ENCODE measurements at places on chromosomes 2 and 18.

DNA sequence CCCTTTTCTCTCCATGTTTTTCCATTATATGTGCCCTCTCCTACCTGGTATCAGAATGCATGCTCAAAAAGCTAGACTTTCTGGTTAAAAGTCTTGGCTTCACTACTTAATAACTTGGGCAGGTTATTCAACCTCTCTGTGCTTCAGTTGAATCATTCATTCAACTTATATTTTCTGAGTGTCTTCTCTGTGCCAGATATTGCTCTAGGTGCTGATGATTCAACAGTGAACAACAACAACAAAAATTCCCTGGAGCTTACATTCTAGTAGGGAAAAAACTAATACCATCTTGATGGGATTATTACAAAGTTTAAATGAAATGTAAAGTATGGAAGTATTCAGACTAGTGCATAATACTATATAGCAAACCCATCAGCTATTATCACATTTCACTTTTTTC, 55.2 kb downstream of the SOS1 start:
- DNase-seq = no peak

GRCh38 chr2:101249826-101250225, 2.9 kb upstream of the CNOT11 start:
- no peak for DNase-seq

DNA sequence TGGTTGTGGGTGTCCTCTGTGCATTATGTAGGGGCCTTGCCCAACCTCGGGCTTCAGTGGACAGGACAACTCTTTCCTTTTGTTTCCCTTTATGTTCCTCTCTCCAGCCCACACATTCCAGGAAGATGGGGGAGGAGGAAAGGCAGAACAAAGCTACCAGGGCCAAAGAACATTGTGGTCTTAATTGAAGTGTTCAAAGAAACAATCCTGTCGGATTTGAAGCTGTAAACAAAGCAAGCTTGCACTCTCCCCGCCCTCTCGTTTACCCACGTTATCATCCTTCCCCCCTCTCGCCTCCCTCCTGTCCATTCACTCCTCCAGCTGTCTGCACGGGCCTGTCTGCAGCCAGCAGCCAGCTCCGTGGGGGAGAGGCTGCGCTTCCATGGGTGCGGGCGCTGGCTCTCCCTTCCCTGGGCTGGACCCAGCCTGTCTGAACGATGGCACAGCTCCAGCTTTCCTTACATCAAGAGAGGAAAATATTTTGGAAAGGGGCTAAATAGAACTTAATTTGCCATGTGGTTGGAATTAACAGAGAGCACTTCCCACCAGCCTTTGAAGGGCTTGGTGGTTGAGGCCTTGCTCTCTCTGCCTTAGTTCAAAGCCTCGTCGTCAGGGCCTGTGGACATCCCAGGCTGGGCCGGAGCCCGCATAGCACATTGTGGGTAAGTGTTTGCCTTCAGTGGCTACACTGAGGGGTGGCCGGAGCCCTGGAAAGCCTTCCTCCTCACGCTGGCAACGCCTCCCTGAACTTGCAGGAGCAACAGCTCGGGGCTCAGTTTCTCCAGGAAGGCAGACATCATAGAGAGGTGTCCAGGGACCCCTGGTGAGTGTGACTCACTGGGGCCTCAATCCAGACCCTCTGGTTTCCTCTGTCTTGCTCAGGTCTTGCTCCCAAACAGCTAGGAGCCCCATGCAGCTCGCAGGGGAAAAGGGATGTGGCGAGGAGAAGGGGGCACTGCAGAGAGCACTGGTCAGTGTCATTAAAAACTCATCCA, 60.6 kb upstream of the HS6ST1 start:
- DNase-seq = no peak

GRCh38 chr2:100940766-100941645, 61.1 kb upstream of the RPL31 start:
- no peak for DNase-seq

- DNase-seq = no peak
Measured at GRCh38 chr2:182550234-182550633, 123.4 kb upstream of the PDE1A start.

DNA sequence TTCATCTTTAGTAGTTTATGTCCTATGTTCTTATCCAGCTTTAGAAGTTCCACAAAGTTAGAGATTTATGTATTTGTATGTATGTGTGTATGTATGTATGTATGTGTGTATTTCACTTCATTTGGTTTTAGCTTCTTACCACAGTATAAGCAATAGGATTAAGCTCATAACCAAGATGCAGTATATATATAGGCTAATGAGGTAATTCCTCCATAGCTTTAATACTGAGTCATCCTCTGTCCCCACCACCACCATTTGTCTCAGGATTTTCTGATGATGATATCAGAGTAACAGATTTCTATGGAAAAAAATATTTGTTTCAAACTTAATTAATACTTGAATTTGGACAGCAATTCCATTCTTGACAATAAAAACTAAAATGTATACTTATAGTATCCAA, 159.2 kb downstream of the SOX11 start:
- DNase-seq = no peak

- no peak for DNase-seq
Measured at GRCh38 chr2:78895022-78895421, 130.5 kb upstream of the REG3G start.

DNA sequence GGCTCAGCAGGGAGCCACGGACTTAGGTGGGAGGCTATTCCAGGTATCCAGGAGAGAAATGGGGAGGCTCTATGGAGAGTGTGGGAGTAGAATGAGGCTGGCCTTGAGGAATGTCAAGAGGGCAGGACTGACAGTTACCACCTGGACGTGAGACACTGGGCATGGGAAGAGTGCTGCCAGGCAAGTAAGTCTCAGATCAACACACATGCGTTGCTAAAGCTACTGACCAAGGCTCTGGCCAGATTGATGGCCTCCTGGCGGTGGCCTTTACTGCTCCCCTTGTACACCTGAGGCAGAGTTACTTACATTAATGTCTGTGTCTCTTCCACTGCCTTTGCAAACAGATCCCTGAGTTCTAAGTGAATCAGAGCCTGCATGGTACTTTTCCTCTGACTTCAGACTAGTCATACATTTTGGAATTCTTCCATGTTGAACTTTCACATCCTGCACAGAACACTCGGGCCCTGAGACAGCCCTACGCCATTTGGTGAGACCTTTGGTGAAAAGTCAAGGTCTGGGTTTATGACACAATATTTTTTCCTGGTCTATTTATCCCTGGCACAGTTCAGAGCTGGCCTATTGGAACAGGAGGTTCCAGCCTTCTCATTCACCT, 398.8 kb upstream of the TRIB2 start:
- no peak for DNase-seq

GRCh38 chr2:143937723-143938350, 582.1 kb downstream of the ZEB2 start:
- no peak for DNase-seq

DNA sequence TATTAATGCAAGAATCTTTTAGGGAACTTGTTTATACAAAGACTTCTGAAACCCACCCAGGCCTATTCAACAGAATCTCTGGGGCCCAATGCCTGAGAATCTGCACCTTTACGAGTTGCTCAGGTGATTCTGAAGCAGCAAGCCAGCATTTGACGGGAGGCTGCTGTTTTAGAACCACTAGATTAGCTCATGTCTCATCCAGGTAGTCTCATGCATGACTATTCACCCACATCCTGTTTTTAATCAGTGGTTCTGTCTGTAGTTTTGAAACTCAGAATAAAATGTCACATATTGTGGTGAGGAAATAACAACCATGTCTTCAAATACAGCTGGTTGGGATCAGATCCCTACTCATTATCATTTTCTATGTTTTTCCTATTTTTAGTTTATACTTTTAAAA, 39.5 kb downstream of the CYTIP start:
- DNase-seq = peak; percentile 73

GRCh38 chr2:88811233-88811632, 119.8 kb downstream of the RPIA start:
- DNase-seq = no peak

DNA sequence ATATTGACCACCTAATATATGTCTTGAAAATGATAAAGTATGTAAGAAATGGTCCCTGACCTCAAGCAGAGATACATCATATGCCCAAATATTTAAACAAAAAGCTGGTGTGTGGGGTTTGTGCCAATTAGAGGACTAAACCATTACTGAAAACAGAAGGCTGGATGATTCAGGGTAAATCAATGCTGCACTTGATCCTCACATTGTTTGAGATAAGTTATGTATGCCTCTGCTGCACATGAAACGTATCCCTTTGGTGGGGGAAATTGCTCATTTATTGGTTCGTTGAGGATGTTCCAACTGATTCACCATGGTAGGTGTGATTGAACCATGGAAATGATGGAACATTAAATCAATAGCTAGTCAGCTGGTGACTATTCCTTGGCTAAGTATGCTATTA, 24.7 kb upstream of the DARS1 start:
- DNase-seq = no peak

DNA sequence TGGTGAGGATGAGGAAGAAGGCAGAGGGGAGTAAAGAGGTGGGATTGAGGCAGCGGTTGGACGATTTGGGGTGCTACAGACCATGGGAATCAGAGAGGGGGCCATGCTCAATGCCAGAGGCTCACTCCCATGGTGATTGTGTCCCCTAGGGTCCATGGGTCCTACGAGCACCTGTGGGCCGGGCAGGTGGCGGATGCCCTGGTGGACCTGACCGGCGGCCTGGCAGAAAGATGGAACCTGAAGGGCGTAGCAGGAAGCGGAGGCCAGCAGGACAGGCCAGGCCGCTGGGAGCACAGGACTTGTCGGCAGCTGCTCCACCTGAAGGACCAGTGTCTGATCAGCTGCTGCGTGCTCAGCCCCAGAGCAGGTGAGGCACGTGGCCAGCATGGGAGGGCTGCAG, 5.2 kb downstream of the CAPN10 start:
- no peak for DNase-seq

- no peak for DNase-seq
Measured at GRCh38 chr2:204114295-204115136, 178.0 kb downstream of the ICOS start.

DNA sequence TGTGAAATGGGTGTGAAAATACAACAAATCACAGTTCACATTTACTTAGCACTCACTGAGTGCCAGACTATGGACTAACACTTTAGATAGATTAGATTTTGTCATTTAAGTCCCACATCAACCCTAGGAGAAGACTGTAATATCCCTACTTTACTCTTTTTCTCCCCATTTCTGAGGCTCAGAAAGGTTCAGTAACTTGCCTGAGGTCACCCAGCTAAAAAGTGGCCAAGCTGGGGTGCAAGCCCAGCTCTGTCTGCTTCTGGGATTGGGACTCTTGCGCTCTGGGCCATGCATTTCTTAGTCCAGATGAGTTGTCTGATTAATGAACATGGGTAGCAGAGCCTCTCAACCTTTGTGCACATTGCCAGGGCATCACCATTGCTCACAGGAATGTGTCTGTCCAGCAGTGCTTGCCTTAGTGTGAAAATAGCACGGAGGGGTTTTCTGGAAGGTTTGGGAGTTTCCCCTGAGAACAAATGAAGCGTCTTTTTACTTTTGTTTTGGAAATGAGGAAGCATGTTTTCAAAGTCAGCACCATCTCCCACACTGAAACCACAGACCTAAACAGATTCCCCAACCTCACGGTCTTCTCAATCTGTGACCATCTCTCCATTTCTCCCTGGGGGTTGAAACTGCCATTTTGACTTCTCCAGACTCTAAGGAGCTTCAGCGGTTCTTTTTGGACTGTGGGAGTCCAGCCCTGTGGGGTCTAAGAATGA, 31.9 kb downstream of the NRP2 start:
- DNase-seq = peak; percentile 51

GRCh38 chr2:88967844-88968243, 276.4 kb downstream of the RPIA start:
- no peak for DNase-seq

DNA sequence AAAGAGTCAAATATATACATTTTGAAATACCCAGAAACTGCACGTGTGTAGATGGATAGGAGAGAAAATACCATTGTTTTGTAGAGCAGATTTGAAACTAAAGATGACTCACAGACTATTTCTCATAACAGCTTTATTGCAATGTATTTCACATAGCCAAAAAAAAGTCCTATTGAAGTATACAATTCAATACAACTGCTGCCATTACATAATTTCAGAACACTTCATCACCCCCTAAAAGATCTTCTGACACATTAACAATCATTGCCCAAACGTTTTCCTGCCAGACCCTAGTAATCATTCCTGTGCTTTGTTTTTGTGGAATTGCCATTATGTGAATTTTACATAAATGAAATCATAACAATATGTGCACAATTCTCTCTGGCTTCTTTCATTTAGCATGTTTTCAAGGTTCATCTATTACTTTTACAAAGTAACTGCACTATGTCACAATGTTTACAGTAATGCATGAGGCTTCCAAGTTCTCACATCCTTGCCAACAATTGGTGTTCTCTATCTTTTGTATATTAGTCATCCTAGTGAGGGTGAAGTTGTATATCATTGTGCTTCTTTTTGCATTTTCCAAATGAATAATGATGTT, 378.6 kb upstream of the CWC22 start:
- no peak for DNase-seq

GRCh38 chr18:32261003-32261402, 71.2 kb downstream of the MEP1B start:
- DNase-seq = no peak

DNA sequence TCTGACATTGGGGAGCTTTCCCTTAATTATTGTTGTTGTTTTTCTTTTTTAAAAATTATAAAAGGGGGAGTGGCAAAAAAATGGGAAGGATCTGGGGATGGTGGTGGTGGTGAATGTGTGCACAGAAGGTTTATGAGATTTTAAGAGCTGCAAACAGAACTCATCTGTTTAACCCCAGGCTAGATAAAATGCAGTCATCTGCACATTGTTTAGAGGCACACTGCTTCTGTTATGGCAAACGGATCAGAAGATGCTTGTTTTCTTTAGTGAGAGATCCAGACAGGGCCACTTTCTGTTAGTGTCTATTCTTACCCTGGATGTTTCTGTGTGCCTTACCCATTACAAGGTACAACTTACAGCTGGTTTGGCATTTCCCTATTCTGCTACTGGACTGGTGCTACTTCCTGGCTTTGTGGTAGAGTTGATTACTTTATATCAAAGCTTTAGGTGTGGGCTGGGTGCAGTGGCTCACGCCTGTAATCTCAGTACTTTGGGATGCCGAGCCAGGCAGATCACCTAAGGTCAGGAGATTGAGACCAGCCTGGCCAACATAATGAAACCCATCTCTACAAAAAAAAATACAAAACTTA, 68.2 kb upstream of the NRP2 start:
- DNase-seq = no peak

- no peak for DNase-seq
Measured at GRCh38 chr2:222797871-222798270, 63.0 kb upstream of the ACSL3 start.

GRCh38 chr2:218010140-218010983, 7.6 kb upstream of the TNS1 start:
- no peak for DNase-seq

- DNase-seq = no peak
Measured at GRCh38 chr2:156405586-156405985, 30.6 kb upstream of the GPD2 start.

- no peak for DNase-seq
Measured at GRCh38 chr2:43367012-43367782, 140.8 kb upstream of the ZFP36L2 start.
